Common myeloid progenitor, CD34-positive (primary cell): ENCODE measurements at places on chromosomes 4 and X.
A peak's percentile ranks its signal among the peaks of the same experiment; 100 is the strongest.

DNA sequence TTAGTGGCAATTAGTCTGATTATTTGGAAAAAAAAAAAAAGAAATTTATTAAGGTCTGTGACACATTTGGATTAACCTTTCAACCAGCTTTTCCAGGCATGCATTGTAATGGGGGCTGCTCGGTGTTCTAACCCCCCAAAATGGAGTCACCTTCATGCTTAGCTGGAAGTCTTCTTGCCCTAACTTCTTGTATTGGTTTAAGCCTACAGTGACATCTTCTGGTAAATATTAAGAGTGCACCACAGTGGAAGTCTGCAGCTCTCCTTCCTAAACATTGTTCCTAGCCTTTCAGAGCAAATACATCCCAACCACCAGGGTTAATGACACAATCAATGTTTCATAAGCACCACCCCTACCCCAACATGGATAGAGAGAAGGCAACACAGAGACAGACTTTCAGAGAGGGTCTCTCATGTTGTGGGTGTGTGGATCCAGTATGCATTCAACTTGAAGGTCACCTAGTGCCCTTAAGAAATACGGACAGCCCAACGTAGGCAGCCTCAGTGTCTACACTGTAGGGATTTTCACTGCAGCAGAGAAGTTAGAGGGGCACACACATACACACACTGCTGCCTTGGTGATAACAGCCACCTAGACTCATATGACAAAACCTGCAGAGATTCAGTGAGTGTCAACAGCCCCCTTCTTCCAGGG is 142.9 kb upstream of the MBNL3 start:
- H3K36me3 ChIP-seq: no peaks in the 10 kb centered on the region
- H3K27me3 ChIP-seq: no peaks in the 10 kb centered on the region
- no peak overlapping the region for H3K4me3 ChIP-seq
- no peaks in the 10 kb centered on the region for H3K4me1 ChIP-seq

GRCh38 chr4:143186212-143186611 is 1.5 kb downstream of the USP38 start:
- peak overlapping the region; percentile 82 for H3K27ac ChIP-seq
- no peaks in the 10 kb centered on the region for H3K27me3 ChIP-seq
- peaks cover under 1% of the 10 kb centered on the region for H3K36me3 ChIP-seq
- no peak for DNase-seq
- H3K4me3 ChIP-seq: no peak overlapping the region

DNA sequence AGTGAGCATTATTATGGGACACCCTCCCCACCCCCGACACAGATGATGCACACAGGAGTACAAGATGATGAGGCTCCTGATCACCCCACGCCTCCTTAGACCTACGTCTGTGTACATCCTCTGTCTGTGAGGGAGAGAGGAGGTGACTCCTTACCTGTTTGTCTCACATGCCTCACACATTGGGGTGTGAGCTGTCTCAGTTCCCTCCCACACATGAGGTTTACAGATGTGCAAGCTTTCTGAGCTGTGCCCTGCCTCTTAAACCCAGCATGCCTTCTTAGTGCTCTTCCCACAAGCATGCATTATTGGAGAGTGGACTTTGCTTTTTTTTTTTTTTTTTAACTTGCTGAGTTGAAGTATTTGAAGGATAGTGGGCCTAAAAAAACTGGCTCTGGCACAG is 76.7 kb downstream of the CLCN5 start:
- DNase-seq: no peak
- H3K4me3 ChIP-seq: no peak overlapping the region
- no peaks in the 10 kb centered on the region for H3K36me3 ChIP-seq
- no peaks in the 10 kb centered on the region for H3K27me3 ChIP-seq

GRCh38 chr4:72016011-72016410 is 15.8 kb upstream of the NPFFR2 start:
- H3K36me3 ChIP-seq: no peaks in the 10 kb centered on the region
- peaks cover 13% of the 10 kb centered on the region for H3K4me1 ChIP-seq
- H3K27ac ChIP-seq: no peak overlapping the region
- DNase-seq: no peak
- H3K4me3 ChIP-seq: no peak overlapping the region

DNA sequence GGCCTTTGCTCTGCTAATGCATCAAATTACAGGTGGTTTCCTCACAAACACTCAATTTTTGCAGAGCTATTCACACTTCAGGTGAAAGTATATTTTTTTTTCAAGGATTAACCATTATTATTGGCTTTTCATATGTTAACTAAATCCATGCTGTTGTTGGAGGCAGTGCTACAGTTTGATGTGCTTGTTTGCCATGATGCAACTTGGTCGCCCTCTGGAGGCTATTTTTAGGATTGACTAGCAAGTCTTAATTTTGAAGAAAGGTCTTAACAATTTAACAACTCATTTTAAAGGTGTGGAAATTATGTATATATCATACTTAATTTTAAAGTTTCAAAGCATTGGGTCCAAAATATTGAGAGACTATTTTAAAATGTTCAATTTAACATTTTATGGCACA is 168.8 kb upstream of the FAM47A start:
- no peaks in the 10 kb centered on the region for H3K36me3 ChIP-seq
- peak; percentile 55 for DNase-seq
- H3K27ac ChIP-seq: no peak overlapping the region
- H3K27me3 ChIP-seq: peaks cover 2% of the 10 kb centered on the region
- H3K4me3 ChIP-seq: no peak overlapping the region
- H3K4me1 ChIP-seq: no peaks in the 10 kb centered on the region

GRCh38 chrX:30762755-30763154 is 109.5 kb downstream of the GK start:
- H3K36me3 ChIP-seq: no peaks in the 10 kb centered on the region
- H3K27ac ChIP-seq: no peak overlapping the region
- no peaks in the 10 kb centered on the region for H3K4me1 ChIP-seq
- H3K4me3 ChIP-seq: no peak overlapping the region
- DNase-seq: no peak

DNA sequence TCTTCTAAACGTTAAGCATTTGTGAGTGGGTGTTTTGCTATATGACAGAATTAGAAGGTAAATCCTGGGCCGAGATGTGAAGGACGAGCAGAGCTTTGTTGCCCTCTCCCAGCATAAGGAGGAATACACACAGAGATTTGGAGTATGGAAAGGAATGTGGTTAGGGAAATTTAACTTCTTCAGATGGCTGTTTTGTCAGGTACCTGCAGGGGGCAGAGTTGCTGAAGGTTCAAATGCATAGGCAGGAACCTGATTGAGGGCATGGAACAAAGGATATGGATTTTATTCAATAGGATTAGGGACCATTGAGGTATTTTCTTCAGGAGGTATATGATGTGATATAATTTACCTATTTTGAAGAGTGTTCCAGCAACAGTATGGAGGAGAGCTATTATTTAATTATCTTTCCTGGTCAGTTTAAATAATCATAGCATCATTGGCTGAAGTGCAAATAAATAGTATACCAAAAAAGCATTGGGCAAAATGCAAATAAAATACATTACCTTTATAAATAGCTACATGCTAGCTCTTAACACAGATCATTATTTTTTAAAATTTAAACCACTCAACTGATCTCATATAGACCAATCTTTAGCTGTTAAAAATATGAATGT is 143.6 kb downstream of the SLIT2 start:
- no peaks in the 10 kb centered on the region for H3K4me1 ChIP-seq
- no peaks in the 10 kb centered on the region for H3K36me3 ChIP-seq
- no peak overlapping the region for H3K27ac ChIP-seq
- no peaks in the 10 kb centered on the region for H3K27me3 ChIP-seq

- H3K27ac ChIP-seq: no peak overlapping the region
- no peaks in the 10 kb centered on the region for H3K4me1 ChIP-seq
- H3K4me3 ChIP-seq: no peak overlapping the region
- no peaks in the 10 kb centered on the region for H3K36me3 ChIP-seq
- H3K27me3 ChIP-seq: no peaks in the 10 kb centered on the region
Measured at GRCh38 chr4:150867148-150867547, 147.9 kb downstream of the LRBA start.

DNA sequence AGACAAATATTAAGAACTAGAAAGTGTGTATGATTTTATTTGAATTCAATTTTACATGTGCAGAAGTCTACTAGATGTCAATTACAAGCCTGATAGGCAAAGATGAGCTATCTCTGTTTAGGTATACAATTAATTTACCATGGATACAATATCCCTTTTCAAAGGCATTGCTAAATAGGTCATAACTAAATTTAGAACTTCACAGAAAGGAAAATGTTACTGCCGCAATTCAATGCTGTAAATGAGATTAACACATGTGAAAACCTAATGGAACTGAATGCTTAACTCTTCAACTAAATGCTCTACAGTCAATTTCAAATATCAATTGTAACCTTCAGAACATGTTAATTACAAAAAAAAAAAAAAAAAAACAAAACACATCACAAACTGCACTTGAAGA is 14.6 kb downstream of the RAP2C start:
- no peak overlapping the region for H3K27ac ChIP-seq
- H3K27me3 ChIP-seq: peaks cover 2% of the 10 kb centered on the region
- DNase-seq: no peak
- H3K4me3 ChIP-seq: no peak overlapping the region
- no peaks in the 10 kb centered on the region for H3K36me3 ChIP-seq
- H3K4me1 ChIP-seq: peaks cover 1% of the 10 kb centered on the region

GRCh38 chr4:185682236-185682635 is 129.8 kb downstream of the SORBS2 start:
- H3K36me3 ChIP-seq: no peaks in the 10 kb centered on the region
- H3K27ac ChIP-seq: no peak overlapping the region
- no peak overlapping the region for H3K4me3 ChIP-seq
- H3K27me3 ChIP-seq: peaks cover 3% of the 10 kb centered on the region
- no peaks in the 10 kb centered on the region for H3K4me1 ChIP-seq
